ENCODE measurements at places on chromosomes 2 and 18. TPM values are rescaled to one million over a fixed set of nuclear protein-coding genes. Genes with fewer than 3 reads are reported as not detected.

FAM124B gene
- 1.8 TPM for polyA plus RNA-seq

CPLX4 gene
- not detected for polyA plus RNA-seq

ITGB6 gene
- 11.5 TPM for polyA plus RNA-seq

TWSG1 gene
- polyA plus RNA-seq: 28.9 TPM

SCN2A gene
- 2.4 TPM for polyA plus RNA-seq

FBLN7 gene
- polyA plus RNA-seq: 1.7 TPM

TMEM198 gene
- polyA plus RNA-seq: 19.9 TPM

ARHGAP15 gene
- polyA plus RNA-seq: 16.4 TPM

CEP76 gene
- polyA plus RNA-seq: 7.0 TPM

- DNase-seq: no peak
Observed at GRCh38 chr2:209472112-209472832, 48.4 kb downstream of the MAP2 start.

- DNase-seq: no peak
Observed at GRCh38 chr2:218003281-218003944, 618 bp upstream of the TNS1 start.

DNA sequence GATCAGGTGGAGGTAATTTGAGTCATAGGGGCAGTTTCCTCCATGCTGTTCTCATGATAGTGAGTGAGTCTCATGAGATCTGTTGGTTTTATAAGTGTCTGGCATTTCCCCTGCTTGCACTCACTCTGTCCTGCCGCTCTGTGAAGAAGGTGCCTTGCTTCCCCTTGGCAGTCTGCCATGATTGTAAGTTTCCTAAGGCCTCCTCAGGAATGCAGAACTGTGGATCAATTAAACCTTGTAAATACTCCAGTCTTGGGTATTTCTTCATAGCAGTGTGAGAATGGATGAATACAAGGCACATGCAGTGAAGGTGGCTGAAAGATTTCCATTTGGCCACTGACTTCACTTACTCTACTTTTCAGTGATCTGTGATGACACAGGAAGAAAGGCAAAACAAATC is 133.7 kb downstream of the SH3BP4 start:
- no peak for DNase-seq

DNA sequence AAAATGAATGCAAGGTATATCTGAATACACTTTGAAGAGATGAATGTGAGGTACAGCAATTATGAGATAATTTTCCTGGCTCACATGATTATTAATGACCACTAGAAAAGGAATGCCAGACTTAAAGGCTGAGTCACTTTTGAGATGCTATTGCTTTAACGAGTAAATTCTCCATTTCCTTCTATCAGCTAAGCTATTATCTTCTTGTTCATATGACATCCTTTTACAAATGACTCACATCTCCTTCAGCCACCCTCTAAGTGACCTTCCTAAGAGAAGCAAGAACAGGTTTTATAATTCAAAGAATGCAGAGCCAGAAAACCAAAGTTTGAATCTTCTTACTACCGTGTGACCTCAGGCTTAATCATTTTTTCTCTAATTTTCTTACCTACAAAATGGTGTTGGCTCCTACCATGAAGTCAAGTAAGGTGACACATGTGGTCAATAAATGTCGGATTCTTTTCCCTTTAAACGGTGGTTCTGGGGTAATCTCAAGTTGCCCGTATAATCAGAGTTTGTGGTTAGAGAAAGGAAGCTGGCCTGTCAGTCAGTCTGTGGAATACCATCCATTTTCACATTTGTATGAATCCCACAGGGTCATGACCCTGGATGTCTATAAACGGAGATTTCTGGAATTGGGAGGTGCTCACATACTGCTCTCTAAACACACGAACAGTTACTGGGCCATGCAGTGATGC is 184.0 kb upstream of the PID1 start:
- DNase-seq: no peak

DNA sequence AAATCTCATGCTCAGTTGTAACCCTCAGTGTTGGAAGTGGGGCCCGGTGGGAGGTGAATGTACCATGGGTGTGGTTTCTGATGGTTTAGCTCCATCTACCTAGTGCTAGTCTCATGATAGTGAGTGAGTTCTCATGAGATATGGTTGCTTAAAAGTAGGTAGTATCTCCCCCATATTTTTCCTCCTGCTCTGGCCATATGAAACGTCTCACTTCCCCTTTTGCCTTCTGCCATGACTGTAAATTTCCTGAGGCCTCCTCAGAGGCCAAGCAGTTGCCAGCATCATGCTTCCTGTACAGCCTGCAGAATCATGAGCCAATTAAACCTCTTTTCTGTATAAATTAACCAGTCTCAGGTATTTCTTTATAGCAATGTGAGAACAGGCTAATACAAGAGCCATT is 62.8 kb upstream of the RNF152 start:
- DNase-seq: no peak

- no peak for DNase-seq
Observed at GRCh38 chr2:228786901-228787300, 484.2 kb downstream of the PID1 start.

- DNase-seq: no peak
Observed at GRCh38 chr2:31131871-31132270, 6.4 kb downstream of the GALNT14 start.

GRCh38 chr2:170394641-170395387 is 216.9 kb downstream of the MYO3B start:
- no peak for DNase-seq

All from large intestine (tissue), 12 donors.